ENCODE measurements at places on chromosomes 4 and X. TPM values are rescaled to one million over a fixed set of nuclear protein-coding genes. Genes with fewer than 3 reads are reported as not detected.
A peak's percentile ranks its signal among the peaks of the same experiment; 100 is the strongest.

GRCh38 chrX:3609810-3610209 lies 103.6 kb downstream of the PRKX start:
- no peak for DNase-seq

DNA sequence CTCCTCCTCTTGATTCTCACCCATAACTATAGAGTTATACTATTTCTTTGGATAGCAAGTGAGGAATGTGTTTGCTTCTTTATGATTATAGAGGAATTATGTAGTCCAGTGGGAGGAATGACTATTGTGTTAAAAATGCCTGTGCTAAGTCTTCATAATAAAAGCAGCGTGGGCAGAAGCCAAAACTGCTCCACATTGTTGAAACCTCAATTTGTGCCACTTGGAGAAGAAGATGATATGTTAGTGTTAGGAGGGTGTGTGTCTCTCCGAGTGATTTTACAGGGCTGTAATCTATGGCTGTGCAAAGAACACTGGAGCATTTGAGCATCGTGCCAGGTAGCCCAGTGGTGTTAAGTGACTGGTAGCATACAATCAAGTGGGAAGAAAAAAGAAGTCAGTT lies 74.3 kb downstream of the FRAS1 start:
- DNase-seq, result no peak

The MAGEA2B gene
- polyA plus RNA-seq, result not detected

- peak; percentile 48 for DNase-seq
Observed at GRCh38 chrX:103215425-103215991, 600 bp downstream of the BEX4 start.

- no peak for DNase-seq
Observed at GRCh38 chr4:88187766-88188165, 29.3 kb upstream of the ABCG2 start.

The PAGE2 gene
- polyA plus RNA-seq, result not detected
